Stimulated activated CD8-positive, alpha-beta memory T cell treated with anti-CD3 and anti-CD28 coated beads, Interleukin-4, amount 100 ng/mL, for 4 hours (primary cell): ENCODE measurements at places on chromosomes 6 and 20.

DNA sequence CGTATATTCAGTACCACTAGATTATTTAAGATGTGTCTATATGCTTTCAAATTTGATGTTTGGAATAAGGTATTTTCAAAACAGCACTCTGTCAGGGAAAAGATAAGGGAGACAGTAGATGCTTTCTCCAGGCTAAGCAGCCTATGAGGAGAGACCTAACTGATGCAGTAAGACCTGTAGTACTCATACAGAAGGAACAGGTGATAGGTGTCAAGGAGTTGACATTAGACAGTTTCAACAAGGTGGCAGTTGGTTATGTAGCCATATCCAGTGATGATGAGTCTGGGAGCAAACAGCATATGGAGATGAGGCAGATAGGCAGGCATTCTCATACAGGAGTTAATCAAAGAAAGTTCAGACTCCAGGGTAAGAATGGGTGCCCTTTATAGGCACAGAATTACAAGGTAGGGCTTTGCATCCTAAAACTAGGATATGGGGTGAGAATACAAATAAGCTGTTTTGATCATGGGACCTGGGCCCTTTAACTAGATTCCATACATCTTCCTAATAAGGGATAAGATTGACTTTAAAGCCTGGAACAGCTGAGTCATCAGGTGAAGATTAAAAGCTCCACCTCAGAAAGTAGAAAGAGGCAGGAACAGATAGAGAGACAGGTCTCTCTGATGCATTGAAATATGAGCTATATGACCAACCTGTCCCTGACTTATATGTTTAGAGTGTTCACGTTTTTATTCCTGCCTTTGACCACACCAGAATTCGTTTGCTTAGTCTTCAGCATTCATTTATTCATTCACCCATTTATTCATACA is 7.9 kb downstream of the RSPH4A start:
- no peak for DNase-seq

DNA sequence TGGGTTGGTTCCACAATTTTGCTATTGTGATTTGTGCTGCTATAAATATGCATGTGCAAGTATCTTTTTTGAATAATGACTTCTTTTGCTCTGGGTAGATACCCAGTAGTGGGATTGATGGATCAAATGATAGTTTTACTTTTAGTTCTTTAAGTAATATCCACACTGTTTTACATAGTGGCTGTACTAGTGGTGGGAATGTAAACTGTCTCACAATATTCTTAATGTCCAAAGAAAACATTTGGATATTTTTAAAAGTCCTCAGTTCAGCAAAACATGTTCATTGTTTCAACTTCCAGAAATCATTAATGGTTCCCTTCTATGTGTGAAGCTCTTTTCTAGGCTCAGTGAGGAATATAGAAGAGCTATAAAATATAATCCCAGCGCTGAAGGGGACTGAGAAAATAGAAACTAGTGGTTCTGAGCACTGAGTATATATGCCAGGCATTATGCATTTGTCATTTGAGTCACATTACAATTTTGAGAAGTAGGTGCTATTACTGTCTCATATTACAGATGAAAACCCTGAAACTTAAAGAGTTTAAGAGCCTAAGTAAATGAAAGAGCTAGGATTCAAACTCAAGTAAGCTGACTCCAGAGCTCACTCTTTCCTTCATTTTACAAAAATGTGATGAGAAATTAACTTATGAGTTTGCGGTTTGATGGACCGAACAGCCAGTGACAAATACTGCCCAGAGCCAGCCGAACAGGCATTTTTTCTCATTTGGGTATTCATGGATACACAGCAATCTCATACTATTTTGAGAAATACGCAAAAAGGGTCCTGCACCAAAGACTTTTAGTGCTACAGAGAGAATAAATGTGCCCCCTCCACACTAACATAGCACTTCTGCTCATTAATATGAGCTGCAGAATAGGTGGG is 250.1 kb downstream of the TBX18 start:
- DNase-seq: no peak

- no peak for DNase-seq
These were observed 39.7 kb upstream of the TMEM170B start for GRCh38 chr6:11497881-11498280.

- DNase-seq: no peak
These were observed 219.7 kb upstream of the SUPT3H start for GRCh38 chr6:45597424-45597823.

- no peak for DNase-seq
These were observed 68.8 kb upstream of the IYD start for GRCh38 chr6:150299873-150300485.

GRCh38 chr20:19644085-19644484 is 114.0 kb upstream of the RIN2 start:
- no peak for DNase-seq

DNA sequence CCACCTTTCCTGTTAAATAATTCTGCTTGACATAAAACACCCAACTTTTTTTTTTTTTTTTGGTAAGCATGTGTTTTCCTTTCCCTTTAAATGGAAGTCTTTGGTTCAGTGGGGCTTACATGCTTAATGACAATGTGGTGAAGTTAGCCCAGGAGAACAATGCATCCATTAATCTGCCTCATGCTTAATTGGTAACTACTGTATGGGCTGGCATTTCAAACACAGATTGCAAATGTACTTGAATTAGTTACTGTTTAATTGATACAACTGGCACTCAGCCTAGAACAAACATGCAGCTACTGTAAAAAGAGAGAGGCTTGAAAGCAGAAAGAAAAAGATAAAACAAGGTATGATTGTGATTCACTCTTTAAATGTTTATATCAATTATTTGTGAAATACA is 483.6 kb upstream of the NOX3 start:
- no peak for DNase-seq

DNA sequence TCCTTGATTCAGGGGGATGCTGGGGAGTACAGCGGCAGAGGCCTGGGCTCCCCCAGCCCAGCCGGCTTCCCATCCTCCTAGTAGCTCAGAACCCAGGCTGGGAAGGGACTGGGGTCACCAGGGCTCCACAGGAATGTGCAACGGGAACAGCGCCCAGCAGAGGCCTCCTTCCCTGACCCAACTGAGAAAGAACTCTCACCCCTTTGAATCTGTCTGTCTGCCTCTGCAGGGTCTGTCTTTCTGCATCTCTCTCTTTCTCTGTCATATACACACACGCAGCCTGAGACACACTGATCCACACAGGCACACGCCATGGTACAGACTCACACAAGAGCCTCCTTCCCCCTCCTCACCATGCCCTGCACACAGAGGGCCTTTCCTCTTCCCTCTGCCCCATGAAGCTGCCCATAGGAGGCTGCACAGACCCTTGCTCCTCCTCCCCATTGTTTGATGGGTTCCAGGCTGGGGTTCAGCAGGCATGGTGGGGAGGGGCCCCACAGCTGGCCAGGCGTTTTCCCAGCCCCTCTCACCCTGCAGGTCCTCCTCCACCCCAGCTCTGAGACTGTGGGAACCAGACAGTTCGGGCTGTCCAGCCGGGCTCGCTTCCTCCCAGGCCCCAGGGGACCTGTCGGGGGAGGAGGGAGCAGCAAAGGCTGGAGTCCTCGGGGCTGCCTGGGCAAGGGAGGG is 2.8 kb downstream of the FOXS1 start:
- DNase-seq: no peak

DNA sequence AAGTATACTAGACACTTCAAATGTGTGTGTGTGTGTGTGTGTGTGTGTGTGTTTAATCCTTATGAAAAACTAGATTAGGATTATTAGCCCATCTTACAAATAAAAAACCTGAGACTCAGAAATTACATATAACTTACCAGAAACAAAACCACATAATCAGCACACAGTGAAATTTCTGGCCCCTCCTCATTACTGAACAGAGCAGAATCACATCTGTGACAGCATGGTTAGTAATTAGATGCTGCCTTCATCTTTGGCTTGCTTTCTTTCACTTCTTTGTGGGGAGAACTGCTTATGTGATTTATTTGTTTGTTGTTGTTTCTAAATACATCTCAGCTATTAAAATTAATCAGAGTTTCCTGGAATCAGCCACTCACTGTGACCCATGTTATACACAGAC is 267.1 kb downstream of the TENT5A start:
- no peak for DNase-seq

DNA sequence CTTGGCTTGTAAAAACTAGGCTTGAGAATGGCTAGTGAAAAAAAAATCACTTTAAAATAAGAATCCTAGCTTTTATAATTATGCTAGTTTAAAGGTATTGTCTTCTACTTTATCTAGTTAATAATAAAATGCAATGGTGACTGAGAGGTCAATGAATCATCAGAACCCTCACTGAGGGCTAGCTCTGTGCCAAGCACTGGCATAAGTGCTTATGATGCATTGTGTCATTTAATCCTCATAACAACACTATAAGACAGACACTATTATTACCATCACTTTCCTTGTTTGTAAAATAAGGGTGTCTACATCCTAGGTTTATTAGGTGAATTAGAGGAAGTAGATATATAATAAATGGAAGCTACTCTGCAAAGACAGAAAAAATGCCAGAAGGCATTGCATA is 144.3 kb downstream of the F13A1 start:
- no peak for DNase-seq
